Adrenal gland (tissue), 19 donors: ENCODE measurements at places on chromosomes 7 and 10.

GRCh38 chr10:23927576-23928325 lies 281.2 kb upstream of the KIAA1217 start:
- peak; percentile 23 for DNase-seq

DNA sequence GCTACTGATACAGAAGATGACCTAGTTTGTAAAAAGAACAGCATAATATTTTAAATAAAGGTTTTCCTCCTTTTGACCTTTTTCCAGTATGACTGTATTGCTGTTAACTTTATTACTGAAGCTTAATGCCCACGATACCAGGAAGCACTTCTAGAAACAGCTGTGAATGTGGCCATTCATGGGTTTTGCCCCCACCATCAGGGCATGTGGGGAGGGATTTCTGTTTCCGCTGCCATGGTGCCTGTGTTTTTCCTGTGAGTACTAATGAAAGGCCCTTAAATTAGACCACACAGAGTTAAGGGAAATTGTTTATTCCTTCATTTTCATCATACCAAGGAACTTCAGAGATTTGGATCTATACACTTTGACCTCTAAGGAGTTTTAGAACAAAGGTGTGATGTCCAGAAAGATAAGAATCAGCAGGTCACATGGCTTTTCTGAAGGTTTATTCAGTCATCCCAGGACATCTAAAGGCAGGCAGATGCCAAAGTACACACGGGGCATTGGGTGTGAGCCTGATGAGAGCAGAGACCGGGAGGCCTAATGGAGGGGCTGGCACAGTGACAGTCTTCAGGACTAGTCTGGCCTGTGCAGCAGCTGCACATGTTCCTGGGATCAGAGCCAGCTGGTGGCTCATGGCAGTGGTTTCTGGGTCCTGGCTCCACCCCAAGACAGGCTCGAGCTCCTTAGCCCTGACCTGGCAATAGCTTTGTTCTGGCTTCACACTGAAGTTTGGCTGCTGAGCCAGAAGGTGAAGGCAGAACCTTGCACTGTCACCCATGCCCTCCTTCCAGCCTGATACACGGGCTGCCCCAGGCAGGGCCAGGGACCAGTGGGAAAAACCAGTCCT lies 190.9 kb downstream of the REEP3 start:
- peak; percentile 99 for DNase-seq

GRCh38 chr10:1266033-1266802 lies 210.0 kb downstream of the WDR37 start:
- no peak for DNase-seq

GRCh38 chr10:70222340-70222794 lies 10.9 kb downstream of the PPA1 start:
- no peak for DNase-seq

- no peak for DNase-seq
Observed at GRCh38 chr7:129188372-129188891, at the start of gene SMO. Gene SMO, plus strand, starts transcription at chr7:129188633. Its CDS starts 519 bp downstream, at chr7:129189152.

GRCh38 chr7:37311355-37311754 lies 137.3 kb downstream of the ELMO1 start:
- DNase-seq: no peak

- no peak for DNase-seq
Observed at GRCh38 chr10:86878983-86879713, 78.3 kb downstream of the MMRN2 start.

GRCh38 chr10:75682649-75683557 lies 251.5 kb downstream of the LRMDA start:
- no peak for DNase-seq

GRCh38 chr7:74272305-74273038 lies 16.7 kb upstream of the CLIP2 start:
- DNase-seq: peak; percentile 82

GRCh38 chr10:30749385-30749784 lies 119.8 kb upstream of the LYZL2 start:
- no peak for DNase-seq

- no peak for DNase-seq
Observed at GRCh38 chr7:99645590-99645989, 28.8 kb downstream of the ZSCAN25 start.

GRCh38 chr7:111789870-111790269 lies 227.6 kb upstream of the IMMP2L start:
- no peak for DNase-seq

DNA sequence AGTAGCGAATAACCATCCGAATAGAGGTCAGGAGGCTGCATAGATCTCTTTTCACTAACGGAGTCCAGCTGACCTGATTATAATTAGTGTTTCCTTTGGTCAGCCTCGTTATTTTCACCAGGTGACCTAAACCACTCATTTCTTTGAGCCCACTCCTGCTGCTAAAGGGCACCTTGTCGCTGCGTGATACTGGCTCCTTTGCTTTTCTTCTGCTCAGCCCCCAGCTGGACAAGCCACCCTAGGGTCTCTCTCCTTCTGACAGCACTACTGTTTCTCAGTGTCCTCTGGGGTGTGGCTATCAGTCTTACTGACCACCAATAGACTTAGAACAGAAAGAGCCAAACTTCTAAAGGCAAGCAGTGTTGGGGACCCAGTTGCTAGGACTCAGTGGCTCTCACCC lies 2.7 kb upstream of the IGFBP3 start:
- no peak for DNase-seq

DNA sequence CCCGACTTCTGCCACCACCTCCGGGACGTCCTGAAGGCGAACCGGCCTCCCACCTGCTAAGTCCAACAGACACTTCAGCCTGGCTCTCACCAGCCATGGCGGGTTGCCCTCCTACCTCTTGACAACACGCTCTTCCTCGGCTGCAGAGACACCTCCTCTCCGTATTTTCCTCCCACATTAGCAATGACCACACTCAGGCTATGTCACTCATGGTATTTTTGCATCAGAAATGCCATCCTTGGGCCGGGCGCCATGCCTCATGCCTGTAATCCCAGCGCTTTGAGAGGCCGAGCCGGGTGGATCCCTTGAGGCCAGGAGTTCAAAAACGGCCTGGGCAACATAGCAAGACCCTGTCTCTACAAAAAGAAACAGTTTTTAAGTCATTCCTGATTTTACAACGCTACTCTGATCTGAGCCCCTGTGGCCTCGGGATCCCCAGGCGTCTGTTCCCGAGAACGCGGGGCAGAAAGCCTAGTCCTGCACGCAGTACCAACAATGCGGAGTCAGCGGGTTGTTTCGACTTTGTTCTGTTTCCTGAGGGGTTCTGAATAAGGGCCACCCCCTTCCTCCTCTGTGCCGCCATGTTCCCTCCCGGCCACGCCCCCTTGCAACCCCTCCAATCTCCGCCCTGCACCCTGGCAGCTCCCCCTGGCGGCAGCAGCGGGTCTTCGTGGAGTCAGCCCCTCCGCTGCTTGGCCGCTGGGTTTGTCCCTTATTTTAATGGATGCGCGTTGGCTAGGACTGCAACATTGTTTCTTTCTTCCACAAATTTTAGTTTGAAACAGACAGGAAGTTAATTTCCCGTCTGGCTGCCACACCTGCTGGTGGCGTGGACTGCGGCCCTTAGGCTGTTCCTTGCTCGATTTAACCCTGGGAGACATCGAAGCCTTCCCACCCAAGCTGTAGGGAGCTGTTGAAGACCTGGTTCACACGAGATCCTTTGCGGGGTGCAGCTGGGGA lies 9.7 kb upstream of the ZFAND2A start:
- peak; percentile 86 for DNase-seq

DNA sequence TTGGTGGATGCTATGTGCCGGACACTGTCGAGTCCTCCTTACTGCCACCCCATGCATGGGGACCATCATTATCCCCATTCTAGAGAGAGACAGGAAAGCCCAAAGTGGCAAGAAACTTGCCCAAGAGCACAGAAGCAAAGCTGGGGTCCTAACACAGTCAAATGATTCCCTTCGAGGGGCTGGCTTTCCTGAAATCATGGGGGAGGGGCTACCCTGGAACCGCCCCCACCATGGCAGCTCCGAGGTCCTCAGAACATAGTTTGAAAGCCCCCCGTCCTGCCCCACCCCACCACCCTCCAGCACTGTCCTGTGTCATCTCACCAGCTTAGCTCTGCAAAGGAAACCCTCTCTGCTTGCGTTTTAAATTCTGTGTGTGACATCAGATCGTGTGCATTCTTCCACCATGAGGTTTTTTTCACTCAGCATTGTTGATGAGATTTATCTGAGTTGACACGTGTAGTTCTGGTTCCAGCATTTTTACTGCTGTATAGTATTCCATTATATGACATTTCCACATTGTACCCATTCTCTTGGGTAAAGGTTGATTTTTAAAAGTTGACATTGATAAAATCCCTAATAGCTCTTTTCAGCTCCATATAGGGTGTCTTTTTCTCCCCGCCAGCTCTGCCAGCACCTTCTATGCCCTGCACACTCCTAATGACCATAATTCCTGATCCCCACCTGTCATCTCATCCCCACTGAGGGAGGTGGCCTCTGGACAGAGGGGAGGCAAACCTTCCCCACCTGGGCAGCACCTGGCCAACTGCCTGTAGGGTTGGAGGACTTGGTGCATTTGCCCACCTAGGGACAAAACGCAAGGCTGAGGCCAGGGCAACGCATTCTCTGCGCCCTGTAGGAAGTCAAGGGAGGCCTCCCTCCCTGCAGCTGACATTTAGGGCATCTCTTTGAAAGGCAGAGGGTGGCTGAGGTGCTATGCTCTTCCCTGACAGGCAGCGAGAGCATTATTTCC lies 100.2 kb upstream of the GPR26 start:
- DNase-seq: no peak

DNA sequence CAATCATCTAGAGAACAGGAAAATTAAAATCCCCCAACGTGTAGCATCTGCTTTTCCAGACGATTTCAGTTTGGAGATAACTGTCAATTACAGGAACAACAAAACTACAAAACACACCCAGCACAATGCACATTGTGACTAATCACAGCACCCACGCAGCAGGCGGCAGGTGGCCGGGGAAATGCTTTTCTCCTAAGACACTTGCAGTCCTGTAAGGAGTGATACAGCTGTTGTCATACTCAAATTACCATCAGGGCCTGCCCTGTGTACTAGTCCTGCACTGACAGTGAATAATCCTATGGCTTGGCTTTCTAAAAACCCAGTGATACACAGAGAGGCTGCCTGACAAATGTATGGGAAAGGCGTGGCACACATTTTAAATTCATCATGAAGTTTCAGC lies 37.8 kb downstream of the COBL start:
- no peak for DNase-seq

- no peak for DNase-seq
Observed at GRCh38 chr10:29166713-29167112, 122.2 kb upstream of the LYZL1 start.

DNA sequence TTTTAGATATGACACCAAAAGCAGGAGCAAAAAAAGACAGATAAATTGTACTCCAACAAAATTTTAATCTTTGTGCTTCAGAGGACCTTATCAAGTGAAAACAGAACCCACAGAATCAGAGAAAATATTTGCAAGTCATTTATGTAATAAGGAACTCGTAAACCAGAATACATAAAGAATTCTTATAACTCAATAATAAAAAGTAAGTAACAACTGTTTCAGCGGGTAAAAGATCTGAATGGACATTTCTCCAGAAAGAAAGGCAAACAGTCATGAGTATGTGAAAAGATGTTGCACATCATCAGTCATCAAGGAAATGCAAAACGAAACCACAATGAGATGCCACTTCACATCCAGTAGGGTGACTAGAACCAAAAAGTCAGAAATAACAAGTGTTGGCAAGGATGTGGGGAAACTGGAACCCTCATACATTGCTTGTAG lies 167.7 kb upstream of the KCTD7 start:
- DNase-seq: no peak

DNA sequence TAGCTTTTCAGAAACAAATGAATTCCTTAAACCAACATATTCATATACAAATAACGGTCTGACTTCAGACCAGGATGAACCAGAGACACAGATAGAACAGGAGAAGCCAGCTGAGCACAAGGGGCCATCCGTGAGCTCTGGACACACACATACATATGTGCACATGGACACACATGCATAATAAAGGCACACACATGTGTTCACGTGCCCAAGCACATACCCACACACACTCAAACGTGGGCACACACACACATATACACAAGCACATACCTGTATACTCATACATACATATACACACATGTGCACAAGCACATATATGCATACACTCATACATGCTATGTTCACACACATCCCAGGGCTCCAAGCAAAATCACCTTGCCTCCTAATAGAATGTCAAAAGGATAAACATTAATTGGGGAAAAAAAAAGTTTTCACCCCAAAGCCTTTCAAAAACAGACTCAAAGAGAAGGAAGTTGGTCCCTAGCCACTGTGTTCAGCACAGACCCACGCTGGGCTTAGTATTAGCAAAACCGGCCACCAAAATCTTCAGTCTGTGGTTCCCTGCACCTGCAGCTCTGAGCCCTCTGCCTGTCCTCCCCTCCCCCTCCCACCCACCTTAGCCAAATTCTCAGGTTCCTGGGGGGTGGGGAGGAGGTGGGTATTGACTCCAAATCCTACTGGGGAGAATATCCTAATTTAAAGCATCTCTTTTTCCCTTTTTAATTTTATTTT lies 100.4 kb upstream of the MACROH2A2 start:
- no peak for DNase-seq

GRCh38 chr7:45889367-45890067 lies 1.2 kb downstream of the IGFBP1 start:
- DNase-seq: no peak

GRCh38 chr10:131897297-131897899 lies 3.4 kb upstream of the PPP2R2D start:
- peak; percentile 87 for DNase-seq

DNA sequence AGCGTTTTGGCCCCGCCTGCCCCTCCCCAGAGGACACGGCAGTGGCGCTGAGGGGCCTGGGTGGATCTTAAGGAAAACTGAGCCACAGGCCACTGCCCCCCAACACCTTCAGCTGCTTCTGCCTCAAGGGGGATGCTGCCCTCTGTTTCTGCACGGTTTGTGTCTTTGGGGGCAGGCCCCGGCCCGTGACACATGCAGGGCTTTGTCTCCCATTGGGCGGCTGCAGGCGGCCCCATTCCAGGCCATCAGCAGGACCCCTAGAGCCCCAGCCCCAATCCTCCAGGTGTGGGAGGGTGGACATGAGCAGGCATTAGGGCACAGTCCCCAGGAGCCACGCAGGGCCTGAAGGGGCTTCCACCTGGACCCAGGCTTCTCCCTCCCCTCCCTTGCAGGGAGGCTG lies 25.3 kb upstream of the PPP2R2D start:
- DNase-seq: no peak

DNA sequence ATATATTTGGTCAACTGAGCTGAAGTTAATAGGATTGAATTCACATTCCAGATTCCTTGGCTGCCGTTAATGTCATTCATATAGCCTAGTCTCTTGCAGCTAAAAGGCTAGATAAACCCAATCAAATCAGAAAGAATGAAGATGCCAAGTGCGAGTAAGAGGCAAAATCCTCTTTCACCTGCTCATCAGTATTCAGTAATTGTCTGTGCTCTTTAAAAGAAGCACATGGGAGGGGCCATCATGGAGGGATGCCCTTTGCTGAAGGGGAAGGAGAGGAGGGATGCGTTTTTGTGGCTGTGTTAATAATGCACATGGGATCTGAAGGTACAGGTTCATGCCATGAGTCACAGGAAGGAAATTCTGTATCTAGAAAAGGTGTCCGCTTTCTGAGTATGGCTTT lies 232.2 kb downstream of the TMEM178B start:
- no peak for DNase-seq

DNA sequence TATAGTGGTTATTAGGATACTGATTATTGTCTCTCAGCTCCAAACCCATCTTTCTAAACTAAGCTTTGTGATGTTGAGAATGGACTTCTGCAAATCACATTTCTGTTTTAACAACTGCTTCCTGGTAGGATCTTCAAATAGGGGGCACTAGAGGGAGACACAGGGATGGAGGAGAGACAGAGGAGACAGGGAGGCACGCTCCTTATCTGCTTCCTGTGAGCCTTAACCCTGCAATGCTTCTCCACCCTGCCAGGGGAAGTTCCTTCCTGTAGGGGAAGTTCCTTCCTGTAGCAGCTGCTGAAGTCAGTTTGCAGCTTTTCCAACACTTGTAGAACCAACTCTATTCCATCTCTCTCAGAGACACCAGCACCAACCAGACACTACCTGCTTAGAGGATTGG lies 847.2 kb downstream of the CCSER2 start:
- DNase-seq: no peak
